ENCODE measurements at places on chromosomes 2 and 18.

- DNase-seq = no peak
Measured at GRCh38 chr2:499726-500125, 177.5 kb downstream of the TMEM18 start.

DNA sequence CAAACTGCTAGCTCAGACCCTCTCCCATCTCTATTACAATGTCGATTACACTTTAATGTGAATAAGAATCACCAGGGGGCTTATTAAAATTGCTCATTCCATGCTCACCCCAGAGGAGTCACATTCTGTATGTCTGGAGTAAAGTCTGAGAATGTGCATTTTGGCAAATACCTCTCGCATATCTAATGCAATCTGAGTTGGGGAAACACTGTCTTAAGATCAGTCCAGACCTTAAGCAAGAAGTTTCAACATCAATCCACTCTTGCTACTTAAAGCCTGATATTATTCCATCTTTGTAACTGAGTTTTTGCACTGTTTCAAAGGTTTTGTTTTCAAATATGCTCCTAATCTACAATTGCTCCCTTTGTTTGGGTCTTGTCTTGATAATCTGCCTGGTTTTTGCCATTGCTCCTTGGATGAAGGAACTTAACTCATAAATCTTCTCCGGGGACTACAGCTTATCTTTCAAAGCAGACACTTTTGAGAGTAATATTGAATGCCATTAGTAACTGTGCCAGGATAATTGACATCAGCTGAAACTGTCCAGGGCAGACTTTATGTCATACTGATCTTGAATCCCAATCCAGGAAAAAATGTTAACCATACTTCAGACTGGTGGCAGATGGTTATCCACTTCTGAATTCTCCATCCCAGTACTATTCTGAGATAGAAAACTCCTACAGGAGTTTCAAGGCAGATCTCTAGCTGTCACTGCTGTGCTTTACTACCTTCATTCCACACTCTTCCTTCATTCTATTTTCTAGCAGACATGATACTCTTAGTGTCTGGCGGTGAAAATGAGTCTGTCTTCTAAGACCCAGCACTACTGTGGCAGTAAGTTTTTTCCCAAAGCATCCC is 200.9 kb downstream of the ERBB4 start:
- DNase-seq = peak; percentile 96

- DNase-seq = no peak
Measured at GRCh38 chr18:62529597-62529996, 6.8 kb downstream of the ZCCHC2 start.

- no peak for DNase-seq
Measured at GRCh38 chr2:101089942-101090799, 61.0 kb downstream of the TBC1D8 start.

- DNase-seq = no peak
Measured at GRCh38 chr2:122651780-122652179, 896.3 kb downstream of the TSN start.
